ENCODE measurements at places on chromosomes 1 and 21.

GRCh38 chr1:236281198-236281653 lies 532 bp downstream of the ERO1B start:
- peak; percentile 43 for DNase-seq

DNA sequence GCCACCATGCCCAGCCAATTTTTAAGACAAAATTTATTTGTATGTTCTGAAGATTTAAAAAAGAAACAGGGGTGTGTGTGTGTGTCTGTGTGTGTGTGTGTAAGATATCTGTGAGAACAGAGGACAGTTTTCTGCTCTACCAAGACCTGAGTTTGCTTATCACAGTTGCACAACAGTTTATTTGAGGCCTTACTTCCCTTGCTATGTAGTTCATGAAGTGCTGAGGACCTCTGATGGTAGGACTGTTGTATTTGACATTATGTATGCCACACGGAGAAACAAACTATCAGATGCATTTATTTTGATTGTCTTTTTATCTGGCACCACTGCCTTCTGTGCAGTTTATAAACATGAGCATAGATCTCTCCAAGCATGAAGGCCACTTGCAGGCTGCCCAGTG lies 355.2 kb downstream of the PBX1 start:
- no peak for DNase-seq

DNA sequence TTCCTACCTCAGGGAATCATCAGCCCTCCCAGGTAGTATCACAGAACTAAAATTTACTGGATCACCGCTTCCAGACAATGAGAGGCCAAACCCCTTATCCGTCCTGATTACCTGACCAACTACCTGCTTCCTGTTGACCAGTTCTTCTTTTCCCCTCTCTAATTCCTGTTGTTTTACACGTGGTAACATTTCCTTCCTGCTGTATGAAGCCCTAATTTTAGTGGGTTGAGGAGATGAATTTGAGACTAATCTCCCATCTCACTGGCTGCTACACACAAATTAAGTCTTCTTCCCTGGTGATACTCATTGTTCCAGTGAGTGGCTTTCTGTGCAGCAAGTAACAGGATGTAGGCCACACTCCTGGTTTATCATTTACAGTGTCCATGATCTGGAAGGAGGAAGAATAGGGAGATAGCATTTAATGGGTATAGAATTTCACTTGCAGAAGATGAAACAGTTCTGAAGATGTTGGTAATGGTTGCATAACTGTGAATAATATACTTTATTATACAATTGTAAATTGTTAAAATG lies 2112.9 kb downstream of the NCAM2 start:
- DNase-seq, result no peak

DNA sequence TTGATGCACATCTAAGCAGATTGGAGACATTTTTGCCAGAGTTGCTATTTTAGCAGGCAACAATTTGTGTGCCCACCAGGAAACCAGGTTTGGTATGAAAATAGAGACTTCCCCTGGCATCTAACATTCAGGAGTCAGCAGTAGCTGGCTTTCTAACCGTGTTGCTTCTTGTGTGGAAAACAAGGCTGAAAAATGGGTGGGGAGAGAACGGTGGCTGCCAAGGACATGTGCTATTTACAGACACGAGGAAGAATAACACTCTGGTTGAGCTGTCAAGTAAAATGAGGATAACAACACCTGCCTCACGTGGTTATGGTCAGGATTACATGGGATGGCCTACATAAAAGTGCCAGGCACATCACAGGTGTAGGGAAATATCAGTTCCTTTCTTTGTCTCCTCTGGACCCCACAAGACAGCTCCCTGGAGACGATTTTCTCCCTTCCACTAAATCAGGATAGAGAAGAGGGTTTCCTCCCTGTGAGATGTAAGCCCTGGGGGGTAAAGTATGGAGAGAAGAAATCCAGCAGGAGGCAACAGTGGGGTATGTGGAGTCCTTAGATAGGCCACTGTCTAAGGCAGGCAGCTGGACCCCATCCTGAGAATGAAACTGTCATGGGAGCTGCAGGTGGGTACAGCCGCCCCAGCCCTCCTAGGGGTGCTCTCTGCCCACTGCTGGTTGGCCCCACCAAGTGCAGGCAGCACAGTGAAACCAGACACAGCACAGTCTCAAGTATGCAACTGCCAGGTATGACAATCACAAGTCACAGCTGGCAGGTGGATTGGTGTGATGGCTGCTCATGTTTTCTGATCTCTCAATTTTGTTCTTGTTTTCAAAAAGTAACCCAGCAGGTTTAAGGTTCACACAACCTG lies 80.3 kb downstream of the TENT5C start:
- no peak for DNase-seq

DNA sequence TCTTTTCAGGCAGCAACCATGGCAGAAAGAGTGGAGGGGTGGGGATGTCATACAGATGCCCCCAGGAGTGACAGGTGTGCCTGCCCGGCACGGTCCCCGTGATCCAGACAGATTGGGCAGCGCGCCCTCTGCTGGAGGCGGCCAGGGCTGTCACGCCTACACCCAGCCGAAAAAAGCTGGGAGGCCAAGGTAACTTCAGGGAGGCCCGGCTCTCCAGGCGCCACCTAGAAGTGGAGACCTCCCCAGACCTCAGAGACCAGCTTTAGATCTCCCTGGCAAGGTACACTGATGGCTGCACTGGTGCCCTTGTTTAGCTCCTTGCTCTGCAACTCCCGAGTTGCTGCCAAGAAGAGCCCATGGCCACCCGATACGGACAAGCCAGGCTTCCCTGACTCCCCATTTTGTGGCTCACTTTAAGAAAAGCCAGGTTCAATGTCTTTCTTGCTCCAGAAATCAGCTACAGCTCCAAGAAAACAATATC lies 6.6 kb downstream of the GOLT1A start:
- DNase-seq, result peak; percentile 88

DNA sequence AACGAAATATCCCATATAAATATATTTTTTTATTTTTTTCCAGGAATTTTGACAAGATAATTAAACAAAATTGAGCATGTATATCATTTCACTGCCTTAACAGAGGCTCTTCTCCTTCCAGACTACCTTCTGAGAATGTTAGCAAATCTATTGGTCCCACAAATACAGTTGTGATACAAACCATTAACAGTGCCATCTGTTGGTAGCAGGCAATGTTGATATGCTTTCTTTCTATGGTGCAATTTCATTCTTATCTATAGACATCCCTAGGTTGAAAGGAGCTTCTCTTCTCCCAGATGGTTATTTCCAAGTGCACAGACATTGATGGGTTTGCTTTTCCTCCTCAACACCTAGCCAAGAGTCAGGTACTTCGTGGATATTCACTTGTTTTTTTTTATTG lies 303.6 kb downstream of the USH2A start:
- DNase-seq, result no peak

DNA sequence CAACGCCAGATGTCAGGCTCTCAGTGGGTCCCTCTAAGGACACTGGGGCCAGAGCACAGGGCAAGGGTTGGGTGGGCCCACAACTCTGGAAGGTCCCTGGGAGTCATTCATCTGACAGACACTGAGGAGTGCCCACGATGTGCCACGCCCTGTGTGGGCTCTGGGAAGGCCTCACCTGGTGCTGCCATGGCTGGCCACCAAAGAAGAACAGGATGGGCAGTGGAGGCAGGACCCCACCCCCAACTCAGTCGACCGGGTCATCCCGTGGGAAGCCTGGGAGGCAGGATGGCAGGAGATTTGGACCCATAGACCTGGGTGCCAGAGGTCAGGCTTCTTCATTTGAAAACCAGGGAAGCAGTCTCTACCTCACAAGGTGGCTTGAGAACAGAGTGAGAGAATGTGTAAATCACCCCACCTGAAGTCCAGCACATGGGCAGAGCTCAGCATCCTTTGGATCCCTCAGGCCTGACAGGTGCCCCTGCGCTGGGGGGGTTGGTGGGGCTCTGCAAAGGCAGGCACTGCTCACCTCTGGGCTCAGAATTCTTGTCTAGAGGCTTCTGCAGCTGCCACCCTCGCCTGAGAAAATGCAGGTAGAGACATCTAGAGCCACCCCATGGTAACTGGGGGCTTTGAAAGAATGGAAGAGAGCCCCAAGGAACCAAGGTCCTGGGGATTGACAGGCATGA lies 1.2 kb upstream of the SELENON start:
- DNase-seq, result no peak

DNA sequence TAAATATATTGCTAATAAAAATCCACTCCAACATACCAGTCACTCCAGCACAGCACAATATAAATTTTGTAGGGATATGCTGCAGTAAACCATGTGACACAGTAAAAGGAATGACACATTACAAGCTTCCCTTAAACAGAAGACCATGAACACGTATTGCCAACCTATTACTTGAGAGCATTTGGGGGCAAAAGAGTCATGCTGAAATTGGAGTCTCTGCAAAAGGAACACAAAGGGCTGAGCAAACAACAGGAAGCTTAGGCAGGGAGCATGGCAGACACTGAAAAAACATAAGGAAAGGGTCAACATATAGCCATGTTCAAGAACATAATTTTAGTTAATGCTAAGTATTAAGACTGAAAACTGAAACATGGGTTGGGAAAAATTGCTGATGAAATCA lies 214.5 kb downstream of the SMYD3 start:
- DNase-seq, result no peak

DNA sequence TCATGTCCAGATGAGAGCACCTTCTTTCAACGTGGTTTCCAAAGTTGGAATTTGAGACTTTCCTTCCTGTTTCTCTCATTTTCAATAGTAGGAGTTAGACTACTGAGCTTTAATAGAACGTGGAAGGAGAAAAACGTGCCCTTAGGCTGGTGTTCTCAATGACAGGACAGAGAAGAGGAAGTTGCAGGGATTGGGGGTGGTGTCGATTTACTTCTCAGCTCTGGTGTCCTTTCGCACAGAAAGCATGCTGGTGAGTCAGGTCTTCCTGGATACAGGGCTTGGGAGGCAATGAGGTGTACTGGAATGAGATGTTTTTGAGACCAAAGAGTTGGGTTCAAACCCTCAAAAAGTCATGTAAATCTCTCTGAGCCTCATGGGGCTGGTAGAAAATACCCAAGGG lies 67.1 kb downstream of the HIVEP3 start:
- no peak for DNase-seq

DNA sequence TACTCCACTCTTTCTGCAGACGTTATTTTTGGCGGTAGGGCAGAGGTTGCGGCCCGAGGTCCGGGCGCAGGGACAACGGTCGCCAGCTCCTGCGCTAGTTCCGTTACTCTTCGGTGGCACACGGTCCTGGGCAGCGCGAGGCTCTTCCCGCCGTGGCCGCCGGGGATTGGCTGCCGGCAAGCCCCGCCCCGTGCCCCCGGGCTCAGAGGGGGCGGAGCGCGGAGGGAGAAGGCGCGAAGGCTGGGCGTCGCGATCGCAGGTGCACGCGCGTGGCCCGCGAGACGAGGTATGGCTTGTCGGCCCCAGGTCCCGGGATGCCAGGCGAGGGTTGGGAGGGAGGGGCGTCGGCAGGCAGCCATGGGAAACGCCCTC lies 518 bp upstream of the SHE start:
- no peak for DNase-seq

DNA sequence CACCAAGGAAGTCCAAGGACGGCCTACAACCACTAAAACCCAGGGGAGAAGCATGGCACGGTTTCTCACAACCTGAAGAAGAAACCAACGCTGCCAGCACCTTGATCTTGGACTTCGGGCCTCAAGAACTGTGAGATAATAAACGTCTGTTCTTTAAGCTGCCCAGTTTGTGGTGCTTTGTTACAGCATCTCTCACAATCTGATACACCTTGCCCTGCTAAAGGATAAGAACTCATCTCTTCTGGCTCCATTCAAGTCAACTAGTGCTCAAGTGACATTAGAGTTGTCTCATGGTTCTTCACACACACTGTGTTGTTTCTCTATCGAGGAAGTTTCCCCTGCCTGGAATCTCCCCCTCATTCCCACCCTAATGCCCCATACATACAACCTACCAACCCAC lies 314.4 kb upstream of the RUNX1 start:
- DNase-seq, result no peak

GRCh38 chr1:209853676-209854075 lies 25.9 kb downstream of the UTP25 start:
- no peak for DNase-seq
